ENCODE measurements at places on chromosomes 11 and 22.
A peak's percentile ranks its signal among the peaks of the same experiment; 100 is the strongest.

DNA sequence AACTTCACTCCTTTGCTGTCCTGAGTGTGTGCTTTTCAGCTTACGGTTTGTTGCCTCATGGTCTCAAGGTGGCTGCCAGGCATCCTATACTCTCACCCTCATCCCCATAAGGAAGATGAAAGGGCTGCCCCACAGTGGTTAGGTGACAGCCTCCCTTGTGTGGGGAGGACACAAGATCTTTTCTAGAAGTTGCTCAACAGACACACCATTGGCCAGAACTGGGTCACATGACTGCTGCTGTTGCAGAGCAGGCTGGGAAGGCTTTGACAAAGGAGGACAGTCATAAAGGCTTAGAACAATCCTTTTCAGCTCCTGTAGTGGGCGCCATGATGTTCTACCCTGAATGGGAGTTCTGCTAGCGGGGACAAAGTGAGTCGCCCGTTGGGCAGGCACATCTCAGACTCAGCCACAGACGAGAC, 69.7 kb upstream of the RASD2 start:
- no peak for DNase-seq

DNA sequence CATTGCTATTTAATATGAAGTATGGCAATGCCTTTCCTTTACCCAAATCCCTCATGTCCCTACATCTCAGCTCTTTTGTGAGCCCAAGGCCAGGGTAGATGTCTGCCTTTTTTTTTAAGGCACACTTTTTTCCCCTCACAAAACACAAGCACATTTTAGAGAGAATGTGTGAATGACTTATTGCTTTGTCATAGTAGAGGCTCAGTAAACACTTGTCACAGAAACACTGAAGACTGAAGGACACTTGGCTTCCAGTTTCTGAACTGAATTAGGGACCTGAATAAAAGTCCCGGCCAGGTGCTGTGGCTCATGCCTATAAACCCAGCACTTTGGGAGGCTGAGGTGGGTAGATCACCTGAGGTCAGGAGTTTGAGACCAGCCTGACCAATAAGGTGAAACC, 2.9 kb upstream of the SCGB2A2 start:
- no peak for DNase-seq

DNA sequence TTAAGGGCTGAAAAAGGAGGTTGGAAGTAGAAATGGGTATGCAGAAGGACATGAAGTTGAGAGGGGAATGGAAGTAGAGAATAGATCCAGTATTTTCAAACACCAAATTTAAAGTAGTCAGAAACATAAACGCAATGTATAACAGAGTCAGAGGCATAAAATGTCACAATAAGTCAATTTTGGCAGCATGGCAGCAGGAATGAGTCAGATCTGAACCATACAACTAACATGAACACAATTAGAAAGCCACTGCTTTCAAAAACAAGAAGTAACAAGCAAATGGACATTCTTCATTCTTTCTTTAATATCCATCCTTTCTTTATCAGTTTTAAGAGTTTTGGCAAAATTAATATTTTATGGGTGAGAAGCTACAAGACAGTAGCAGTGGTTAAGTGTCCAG, 2.5 kb downstream of the CHORDC1 start:
- DNase-seq: peak; percentile 69

GRCh38 chr11:68798221-68798813, 43.4 kb downstream of the CPT1A start:
- DNase-seq: peak; percentile 27

- DNase-seq: no peak
Measured at GRCh38 chr11:28964811-28965210, 856.6 kb downstream of the METTL15 start.

GRCh38 chr11:27553186-27553585, 46.6 kb upstream of the LIN7C start:
- no peak for DNase-seq

- no peak for DNase-seq
Measured at GRCh38 chr22:48757985-48758561, 1069.6 kb downstream of the BRD1 start.

DNA sequence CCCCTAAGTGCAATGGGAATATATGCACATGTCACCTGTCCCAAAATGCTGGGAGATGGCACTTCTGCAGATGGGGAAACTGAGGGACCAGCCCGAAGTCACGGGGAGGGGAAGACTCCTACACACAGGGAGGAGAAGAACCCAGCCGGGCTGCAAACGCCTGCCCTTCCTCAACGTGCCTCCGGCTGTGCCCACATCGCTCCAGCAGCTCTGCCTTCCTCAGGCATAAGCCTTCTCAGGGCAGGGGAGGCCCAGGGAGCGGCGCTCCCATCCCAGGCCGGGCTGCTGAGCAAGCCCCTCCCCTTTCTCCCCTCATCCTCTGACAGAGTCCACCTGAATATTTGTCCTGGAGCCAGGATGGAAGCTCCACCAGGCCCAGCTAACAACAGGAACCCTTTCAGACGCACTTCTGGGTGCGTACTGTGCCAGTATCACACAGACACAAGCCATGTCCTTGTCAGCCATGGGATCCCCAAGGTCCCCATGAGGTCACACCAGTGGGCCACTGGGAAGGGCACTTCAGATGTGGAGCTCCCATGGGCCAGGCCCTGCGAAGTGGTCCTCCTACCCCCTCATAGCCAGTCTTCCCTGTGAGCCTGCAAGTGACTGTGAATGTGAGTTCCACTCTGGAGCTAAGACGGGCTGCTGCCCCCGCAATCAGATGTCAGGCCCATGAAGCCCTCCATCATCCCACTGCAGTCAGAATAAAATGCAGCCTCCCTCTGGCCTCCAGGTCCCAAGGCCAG, 2.5 kb upstream of the CD81 start:
- DNase-seq: no peak

- no peak for DNase-seq
Measured at GRCh38 chr11:94544646-94545263, 1.0 kb downstream of the FUT4 start.

- DNase-seq: no peak
Measured at GRCh38 chr22:49238181-49239141, 589.2 kb downstream of the BRD1 start.

- no peak for DNase-seq
Measured at GRCh38 chr22:38295339-38295738, 21.9 kb downstream of the CSNK1E start.

DNA sequence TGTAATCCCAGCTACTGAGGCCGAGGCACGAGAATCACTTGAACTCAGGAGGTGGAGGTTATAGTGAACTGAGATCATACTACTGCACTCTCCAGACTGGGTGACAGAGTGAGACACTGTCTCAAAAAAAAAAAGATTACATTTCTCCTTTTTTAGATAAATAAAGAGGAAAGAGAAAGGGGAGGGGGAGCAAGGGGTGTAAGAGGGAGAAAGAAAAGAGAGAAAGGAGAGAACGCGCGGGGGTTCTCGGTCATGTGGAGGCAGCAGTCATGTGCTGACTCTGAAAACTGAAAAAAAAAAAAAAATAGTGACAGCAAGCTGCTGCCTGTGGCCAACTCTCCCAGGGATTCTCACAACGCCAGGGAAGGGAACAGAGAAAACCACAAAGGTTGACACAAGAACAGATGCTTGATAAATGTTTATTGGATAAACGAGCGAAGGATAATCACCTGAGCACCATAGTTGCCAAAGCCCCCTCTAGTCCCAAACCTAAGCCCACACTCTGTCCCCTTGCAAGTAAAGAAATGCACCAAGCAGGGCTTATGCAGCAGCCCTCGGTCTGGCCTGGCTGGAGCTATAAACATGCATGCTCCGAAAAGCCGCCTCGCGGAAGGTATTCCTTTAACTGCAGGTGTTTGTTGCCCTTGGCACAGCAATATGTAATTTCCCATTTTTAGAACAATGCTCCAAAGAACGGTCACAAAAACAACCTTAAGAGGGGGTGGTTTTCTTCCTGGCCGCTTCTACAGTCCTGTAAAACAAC, 14.5 kb downstream of the SCGB1A1 start:
- no peak for DNase-seq

DNA sequence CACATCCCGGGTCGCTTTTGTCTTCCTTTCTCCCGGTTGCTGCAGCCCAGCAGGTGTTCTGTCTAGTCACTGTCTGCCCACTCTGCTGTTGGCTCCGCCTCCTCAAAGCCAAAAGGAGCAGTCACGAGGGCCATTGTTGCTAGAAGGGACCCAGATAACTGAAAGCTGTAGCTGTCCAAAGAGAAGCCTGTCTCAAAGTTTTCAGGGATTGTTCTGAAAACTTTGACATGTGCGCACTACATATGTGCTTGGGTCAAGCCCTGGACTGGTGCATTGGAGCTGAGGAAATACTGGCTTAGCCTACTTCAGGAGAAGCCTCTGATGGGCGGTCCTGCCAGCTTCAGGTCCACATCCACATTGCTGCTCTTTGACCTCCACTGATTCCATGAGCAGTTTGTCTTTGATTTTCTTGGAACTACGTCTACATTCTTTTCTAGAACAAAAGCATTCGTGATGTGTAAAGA, 8.8 kb upstream of the OR2AT4 start:
- DNase-seq: no peak

GRCh38 chr11:33021937-33022336, 6.3 kb downstream of the DEPDC7 start:
- DNase-seq: no peak

GRCh38 chr11:124193221-124194010, 10.3 kb downstream of the OR10D3 start:
- DNase-seq: no peak

DNA sequence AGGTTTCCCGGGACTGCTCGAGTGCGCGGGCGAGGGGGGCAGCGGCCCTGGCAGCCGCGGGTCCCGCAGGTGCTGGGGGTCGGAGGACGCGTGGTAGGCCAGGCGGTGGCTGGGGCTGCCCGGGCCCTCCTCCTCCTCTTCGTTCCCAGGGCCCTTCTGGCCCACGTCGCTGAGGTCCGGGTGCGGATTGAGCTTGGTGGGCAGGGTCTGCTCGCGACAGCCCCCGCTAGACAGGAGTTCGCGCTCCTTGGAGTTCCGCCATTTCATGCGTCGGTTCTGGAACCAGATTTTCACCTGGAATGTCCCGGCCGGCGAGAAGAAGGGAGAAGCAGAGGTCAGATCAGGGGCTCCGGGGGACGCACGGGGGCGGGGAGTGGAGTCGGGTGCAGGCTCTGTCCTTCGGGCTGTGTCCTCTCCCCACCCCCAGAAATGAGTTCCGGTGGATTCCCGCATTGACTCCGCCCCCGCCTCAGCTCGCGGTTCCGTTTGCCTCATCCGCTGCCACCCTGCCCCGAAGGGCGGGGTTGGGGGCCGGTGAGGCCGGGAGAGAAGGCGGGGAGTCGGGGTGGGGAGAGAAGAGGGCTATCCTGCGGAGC, 3.9 kb downstream of the DBX1 start:
- no peak for DNase-seq

GRCh38 chr11:8288824-8289491, 25.3 kb upstream of the LMO1 start:
- DNase-seq: no peak

DNA sequence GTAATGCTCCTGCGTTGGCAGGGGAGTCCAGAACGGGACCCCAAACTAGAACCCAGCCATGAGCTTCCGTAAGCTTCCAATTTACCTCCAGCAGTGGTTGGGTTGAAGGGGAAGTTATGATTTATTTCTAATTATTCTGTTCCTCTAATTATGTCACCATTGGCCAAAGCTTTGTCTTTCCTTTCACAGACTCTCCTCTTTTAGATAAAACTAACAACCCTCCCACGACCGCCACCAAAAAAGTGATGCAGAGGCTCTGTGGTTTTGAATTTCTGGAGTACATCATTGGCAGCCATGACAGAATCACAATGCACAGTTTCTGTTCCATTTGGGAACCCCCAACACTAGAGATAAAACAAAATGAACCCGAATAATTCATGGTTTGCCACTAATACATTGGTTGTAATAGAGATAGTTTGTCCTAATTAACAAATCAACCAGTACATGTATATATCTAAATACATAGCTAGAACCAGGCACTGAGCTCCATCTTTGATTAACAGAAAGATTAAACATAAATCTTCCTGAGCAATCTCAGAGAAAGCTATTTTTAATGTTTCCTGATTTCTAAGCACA, 64.3 kb downstream of the ETS1 start:
- DNase-seq: no peak

- no peak for DNase-seq
Measured at GRCh38 chr11:83990160-83990733, 704.1 kb upstream of the CCDC90B start.

DNA sequence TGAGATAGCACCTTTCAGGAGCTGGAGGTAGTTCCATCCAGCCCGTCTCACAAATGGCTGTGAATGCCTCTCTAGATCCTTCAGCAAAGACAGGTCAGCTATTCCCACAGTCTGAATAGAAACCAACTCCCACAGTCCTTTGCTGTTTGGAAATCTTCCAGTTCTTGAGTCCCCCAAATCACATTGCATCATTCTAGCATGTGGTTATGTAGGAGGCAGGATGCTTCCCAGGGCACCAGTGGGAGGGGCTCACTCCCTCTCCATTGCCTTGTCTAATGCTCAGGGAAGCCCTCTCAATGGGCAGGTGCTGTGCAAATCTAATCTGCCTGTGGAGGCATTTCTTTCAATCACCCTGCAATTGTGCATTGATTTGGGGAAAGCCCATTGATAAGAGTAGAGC, 14.6 kb downstream of the NAV2 start:
- peak; percentile 90 for DNase-seq

- DNase-seq: no peak
Measured at GRCh38 chr22:46104881-46105493, 45.3 kb upstream of the PPARA start.

DNA sequence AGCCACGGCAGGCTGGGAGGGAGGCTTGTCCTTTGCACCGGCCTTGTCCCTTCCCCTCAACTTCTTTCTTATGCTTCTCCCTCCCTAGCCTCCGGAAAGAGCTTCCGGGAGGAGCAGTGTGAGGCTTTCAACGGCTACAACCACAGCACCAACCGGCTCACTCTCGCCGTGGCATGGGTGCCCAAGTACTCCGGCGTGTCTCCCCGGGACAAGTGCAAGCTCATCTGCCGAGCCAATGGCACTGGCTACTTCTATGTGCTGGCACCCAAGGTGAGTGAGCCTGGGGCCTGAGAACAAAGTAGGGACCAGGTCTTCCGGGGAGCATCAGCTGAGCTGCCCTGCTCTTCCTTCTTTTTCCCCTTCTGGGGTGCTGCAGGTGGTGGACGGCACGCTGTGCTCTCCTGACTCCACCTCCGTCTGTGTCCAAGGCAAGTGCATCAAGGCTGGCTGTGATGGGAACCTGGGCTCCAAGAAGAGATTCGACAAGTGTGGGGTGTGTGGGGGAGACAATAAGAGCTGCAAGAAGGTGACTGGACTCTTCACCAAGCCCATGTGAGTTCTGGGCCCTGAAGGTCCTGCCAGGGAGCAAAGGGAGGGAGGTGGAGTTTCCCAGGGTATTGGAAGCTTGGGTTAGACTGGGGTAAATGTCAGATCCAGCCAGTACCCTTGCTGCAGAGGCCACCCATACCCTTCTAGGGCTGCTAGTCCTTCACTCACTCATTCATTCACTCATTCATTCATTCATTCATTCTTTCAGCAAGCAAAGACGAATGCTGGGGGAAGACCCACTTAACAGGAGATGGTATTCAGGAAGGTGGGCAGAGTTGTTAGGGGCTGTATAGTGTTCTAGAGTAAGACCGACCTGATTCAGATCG, 22.6 kb downstream of the ADAMTS15 start:
- DNase-seq: no peak

DNA sequence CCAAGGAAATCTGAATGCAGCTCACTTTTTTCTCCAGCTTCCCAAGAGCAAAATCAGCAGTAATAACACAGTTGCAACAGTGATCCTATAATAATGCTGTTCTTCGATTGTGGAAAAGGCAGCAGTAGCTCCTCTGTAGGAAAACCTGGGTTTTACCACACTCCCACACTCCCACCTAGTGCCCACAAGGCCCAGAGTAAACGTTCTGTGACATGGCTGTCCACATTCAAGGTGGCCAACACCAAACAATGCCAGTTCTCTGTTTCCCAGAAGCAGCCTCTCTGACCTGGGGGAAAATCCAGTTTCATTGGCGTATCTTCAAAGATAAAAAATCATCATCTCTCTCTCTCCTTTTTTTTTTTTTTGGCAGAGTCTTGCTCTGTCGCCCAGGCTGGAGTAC, 40.2 kb downstream of the WT1 start:
- no peak for DNase-seq
